ENCODE measurements at places on chromosomes 2 and 18. TPM values are rescaled to one million over a fixed set of nuclear protein-coding genes. Genes with fewer than 3 reads are reported as not detected.

The NGEF gene
- polyA plus RNA-seq, result 47.3 TPM

DNA sequence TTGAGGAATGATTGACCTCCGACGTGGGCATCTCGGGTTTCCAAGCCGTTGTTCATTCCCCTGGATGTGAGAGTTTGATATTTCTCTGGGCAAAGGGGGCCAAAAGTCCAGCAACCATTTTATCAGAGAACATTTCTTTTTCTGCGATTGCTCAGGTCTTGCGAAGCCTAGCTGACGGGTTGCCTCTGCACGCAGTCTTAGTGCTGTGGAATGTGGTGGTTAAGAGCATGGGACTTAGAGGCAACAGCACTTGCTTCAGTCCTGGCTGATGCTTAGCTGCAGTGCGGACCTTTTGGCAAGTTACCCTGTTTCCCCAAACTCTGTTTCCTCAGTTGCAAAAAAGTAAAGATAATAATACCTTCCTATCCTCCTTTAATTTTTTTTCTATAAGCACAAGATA, 45.0 kb downstream of the FAP start:
- no peak for DNase-seq
- H3K4me1 ChIP-seq, result no peaks in the 10 kb centered on the region
- H3K27ac ChIP-seq, result no peak overlapping the region
- no peaks in the 10 kb centered on the region for H3K27me3 ChIP-seq
- H3K4me3 ChIP-seq, result no peak overlapping the region

DNA sequence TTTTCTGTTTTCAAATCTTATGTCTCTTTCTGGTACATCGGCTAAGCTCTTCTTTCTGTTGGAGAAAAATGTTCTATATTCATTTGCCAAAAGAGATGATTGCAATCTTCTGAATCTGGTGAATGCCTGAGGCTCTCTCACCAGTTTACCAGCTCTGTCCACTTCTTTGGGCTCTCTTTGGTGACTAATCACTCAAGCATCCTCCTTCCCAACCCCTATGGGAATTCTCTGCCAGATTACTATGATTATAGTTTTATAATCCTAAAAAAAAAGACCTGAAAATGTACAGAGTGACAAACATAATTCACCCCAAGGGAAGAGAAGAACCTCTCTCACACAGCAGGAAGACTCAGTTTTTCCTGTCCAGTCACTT, 187.3 kb downstream of the CAMKMT start:
- no peaks in the 10 kb centered on the region for H3K27me3 ChIP-seq
- no peak for DNase-seq
- no peaks in the 10 kb centered on the region for H3K36me3 ChIP-seq
- H3K4me3 ChIP-seq, result no peak overlapping the region
- H3K4me1 ChIP-seq, result no peaks in the 10 kb centered on the region

The CCBE1 gene
- 0.54 TPM for polyA plus RNA-seq

The MEIS1 gene
- polyA plus RNA-seq, result 3.2 TPM

The DQX1 gene
- 15.8 TPM for polyA plus RNA-seq

DNA sequence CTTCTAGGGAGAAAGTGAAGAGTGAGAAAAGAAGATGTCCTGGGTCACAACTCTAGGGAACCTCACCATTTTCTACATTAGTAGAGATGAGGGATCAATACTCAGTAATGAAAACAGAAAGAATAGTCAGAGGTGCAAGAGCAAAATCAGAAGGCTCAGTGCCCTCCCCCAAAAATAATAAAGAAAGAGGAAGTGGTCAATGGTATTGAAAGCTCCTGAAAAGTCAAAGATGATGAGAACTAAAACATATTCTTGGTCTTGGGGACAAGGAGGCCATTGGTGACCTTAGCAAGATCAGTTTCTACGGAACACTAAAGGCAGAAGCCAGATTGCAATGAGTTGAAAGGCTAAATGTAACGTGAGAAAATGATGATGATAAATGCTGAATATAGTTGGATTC, 24.5 kb upstream of the MYO1B start:
- no peak for DNase-seq
- no peaks in the 10 kb centered on the region for H3K36me3 ChIP-seq
- H3K27me3 ChIP-seq, result no peaks in the 10 kb centered on the region
- no peak overlapping the region for H3K4me3 ChIP-seq
- no peaks in the 10 kb centered on the region for H3K4me1 ChIP-seq

The MC4R gene
- not detected for polyA plus RNA-seq
